DMS79 treated with DMSO at 0.1 percent for 48 hours (cell line): ENCODE measurements at places on chromosomes 4 and X.

- no peak for DNase-seq
Measured at GRCh38 chrX:32392655-32393054, 818.7 kb downstream of the DMD start.

DNA sequence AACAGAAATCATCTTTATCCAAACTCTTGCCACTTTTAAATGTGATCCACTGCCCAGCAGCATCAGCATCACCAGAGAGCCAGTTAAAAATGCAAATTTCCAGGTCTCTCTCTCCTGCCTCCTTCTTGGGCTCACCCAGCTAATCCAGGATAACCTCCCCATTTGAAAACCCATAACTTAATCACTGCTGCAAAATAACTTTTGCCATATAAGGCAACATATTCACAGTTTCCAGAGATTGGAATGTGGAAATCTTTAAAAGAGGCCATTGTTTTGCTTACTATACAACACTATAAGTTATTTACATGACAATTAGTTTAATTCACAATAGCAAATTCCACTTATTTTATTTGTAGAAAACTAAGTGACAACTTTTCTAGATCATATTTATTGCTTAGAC lies 4.8 kb upstream of the EXOSC9 start:
- no peak for DNase-seq

- no peak for DNase-seq
Measured at GRCh38 chrX:78687586-78687985, 28.5 kb upstream of the RTL3 start.

GRCh38 chrX:70664726-70665125 lies 220.1 kb downstream of the DLG3 start:
- peak; percentile 7 for DNase-seq

DNA sequence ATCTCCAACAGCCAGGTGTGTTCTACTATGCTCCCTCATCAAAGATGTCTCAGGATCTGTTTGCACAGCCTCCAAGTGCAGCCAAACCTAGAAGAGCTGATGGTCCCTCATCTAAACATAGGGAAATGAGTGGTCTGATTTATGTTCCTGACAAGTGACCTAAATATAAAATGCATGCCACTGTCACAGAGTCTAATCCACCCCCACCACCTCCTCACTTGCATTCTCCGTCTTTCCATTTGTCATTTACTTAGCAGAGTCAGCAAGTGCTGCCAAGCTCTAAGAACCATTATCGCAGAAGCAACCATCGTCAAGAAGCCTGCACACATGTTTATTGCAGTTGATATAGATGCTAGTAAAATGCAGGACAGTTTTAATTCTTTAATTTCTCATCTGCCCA lies 33.1 kb upstream of the VCX3A start:
- no peak for DNase-seq

DNA sequence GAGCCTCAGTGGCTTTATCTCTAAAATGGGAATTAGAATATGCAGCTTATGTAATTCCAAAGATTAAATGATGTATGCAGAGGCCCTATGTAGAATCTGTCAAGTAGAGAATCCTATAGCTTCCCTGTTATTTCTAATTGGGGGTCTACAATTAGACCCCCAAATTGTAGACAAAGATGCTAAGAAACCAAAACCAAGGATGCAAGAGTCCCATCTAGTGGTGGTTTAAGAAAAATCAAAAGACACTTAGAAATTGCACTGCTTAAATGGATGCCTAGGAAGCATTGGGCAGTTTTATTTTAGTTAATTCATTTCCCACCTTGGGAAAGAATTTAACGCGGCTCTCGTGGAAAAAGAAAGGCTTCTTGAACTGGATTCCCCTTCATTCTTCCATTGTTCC lies 115.2 kb downstream of the GABRA2 start:
- no peak for DNase-seq

DNA sequence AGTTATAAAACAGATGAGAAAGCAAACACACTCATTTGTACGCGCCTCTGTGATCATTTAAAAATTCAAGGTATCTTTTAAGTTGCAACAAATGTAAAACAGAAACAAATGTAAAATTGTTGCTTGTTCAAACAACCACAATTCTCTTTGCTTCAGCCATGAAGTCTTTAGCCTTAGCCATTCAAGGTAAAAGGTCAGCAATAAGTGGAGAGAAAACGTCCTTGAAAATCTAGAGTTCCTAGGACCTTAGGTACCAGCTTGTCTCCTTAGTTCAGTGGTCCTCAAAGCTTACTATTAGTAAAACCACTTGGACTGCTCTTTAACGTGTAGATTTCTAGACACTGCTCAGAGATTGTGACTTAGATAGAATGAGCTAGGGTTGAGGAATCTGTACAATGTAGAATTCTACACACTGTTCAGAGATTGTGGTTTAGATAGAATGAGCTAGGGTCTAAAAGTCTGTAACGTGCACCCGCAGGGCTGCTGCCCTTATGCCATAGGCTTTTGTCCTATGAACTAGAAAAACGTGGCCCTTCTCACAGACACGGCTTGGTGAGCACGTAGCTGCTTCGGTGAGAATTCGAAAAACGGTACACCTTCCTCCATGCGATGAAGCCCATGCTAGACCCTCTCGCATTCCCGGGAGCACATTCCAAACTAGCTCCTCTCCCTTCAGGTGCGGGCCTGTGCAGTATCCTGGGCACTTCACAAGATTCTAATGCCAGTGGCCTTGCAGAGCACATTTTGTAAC lies 1.7 kb downstream of the PLAC8 start:
- DNase-seq, result no peak
